ENCODE measurements at places on chromosomes 16 and 17.

- no peak for DNase-seq
Observed at GRCh38 chr16:67170949-67171649, 761 bp downstream of the NOL3 start.

DNA sequence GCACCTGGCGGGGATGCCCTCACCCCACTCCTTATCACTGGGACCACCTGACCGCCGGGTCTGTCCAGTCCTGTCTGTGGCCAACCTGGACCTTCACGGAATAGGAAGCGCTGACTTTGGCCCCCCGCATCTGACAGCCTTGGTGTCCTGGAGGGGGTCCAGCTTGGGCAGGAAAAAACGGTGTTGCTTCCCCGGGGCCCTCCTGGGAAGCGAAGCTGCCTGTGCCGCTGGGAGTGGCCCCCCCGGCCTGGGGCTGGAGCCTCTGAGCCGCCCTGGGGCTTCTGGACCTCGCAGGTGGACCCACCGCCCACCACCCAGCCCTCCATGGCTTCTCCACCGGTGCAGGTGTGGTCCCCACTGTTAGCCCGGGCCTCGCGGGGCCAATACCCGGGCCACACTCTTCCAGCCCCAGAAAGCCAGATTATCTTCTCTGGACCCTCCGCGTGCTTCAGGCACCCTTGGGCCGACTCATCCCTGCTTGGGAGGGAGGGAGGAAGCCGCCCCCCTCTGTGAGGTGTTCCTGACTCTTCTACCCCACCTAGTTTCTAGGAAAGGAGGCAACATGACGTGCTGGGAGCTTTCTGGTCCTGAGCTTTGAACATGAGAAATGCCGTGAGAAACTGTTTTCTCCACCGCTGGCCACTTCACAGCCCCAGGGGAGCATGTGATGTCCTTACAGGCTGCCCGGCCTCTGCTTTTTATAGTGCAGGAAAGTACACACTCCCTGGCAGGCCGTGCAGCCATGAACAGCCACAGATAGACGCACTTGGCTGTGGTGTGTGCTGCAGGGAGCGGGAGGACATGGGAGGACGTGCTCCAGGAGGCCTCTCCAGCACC is 1.1 kb downstream of the C1QTNF1 start:
- no peak for DNase-seq

DNA sequence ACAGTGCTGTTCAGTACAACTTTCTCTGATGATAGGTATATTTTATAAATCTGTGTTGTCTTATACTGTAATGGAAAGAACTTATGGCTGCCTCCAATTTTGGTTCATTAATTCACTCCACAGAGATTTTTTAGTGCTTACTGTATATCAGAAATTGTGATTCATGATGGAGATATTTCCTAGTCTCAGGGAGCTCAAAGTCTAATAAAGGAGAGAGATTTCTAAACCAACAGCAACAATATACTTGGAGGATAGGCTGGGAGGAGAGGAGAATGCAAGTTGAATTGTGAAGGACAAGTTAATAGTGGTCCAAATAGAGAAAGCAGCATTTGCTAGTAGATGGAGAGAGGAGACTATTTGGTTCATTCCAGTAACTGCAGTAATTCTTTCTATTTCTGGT is 63.5 kb downstream of the TANC2 start:
- DNase-seq = no peak

DNA sequence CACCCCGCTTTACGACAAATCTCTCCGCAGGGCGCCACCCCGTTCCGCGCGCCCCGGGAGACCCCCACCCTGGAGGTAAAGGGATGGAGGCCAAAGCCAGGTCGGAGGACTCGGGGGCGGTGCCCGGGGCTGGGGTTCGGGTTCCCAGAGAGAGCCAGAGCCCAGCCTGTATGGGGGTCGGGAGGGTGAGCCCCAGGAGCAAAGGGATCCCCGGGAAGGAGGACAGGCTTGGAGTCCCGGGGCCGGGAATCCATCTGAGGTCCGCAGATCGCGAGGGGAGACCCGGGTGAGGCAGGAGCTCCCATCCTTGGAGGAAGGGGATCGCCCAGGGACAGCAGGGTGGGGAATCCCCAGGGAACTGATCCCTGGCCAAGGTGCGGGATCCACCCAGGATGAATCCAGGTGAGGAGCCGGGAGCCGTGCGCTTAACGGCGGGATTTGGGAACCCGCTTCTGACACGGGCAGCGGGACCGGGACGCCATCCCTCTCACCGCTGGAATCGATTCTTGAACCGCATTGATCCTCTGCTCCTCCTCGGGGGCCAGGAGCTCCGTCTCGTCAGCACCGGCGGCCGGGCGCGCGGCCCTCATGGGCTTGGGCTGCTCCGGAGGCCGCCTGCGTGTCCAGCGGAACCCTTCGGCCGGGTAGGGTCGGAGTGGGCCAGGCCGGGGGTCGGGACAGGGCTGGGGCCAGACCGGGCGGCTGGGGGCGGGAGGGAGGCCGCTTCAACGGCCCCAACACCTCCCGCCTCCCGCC is at the start of gene MMD:
TSS of gene MMD (minus strand) at position 657 of the 756 bp plus-strand sequence. CDS start at position 517, 140 bp downstream.
- DNase-seq = peak; percentile 28

Measured in activated CD8-positive, alpha-beta T cell treated with anti-CD3 and anti-CD28 coated beads for 36 hours (primary cell).